Vein endothelial cell (primary cell): ENCODE measurements at places on chromosomes 16 and 17. TPM values are rescaled to one million over a fixed set of nuclear protein-coding genes. Genes with fewer than 3 reads are reported as not detected.

Gene CLEC18A
- total RNA-seq, result 0.57 and 0.98 TPM in 2 replicates

Gene KARS1
- total RNA-seq, result 184 and 209 TPM in 2 replicates

Gene BCO1
- total RNA-seq, result 0.19 TPM in 1 of 2 replicates, not detected in the other

Gene GABARAP
- total RNA-seq, result 229 and 455 TPM in 2 replicates

Gene GAS7
- under 0.01 and 0.10 TPM in 2 replicates for total RNA-seq

Gene COG4
- total RNA-seq, result 56.3 and 64.3 TPM in 2 replicates

Gene SLC39A11
- total RNA-seq, result 8.2 and 11.4 TPM in 2 replicates

Gene PITPNM3
- total RNA-seq, result 1.1 and 1.3 TPM in 2 replicates

Gene CCL8
- 0.38 TPM in 1 of 2 replicates, not detected in the other for total RNA-seq

Gene CSNK1D
- 81.9 and 85.3 TPM in 2 replicates for total RNA-seq

Gene GAN
- total RNA-seq, result 12.4 and 15.4 TPM in 2 replicates

Gene SLC12A3
- not detected in 2 replicates for total RNA-seq

Gene ZP2
- not detected in 2 replicates for total RNA-seq

Gene STUB1
- 115 and 135 TPM in 2 replicates for total RNA-seq

Gene CASKIN1
- total RNA-seq, result under 0.01 TPM in 2 replicates

Gene SLC35B1
- total RNA-seq, result 70.2 and 84.1 TPM in 2 replicates

Gene PRR29
- 0.33 and 0.57 TPM in 2 replicates for total RNA-seq

Gene BAHCC1
- total RNA-seq, result 9.7 and 23.2 TPM in 2 replicates

Gene CDH5
- total RNA-seq, result 1,229 and 1,316 TPM in 2 replicates
